Activated CD4-positive, alpha-beta T cell treated with anti-CD3 and anti-CD28 coated beads for 48 hours (primary cell): ENCODE measurements at places on chromosomes 7 and 10.

DNA sequence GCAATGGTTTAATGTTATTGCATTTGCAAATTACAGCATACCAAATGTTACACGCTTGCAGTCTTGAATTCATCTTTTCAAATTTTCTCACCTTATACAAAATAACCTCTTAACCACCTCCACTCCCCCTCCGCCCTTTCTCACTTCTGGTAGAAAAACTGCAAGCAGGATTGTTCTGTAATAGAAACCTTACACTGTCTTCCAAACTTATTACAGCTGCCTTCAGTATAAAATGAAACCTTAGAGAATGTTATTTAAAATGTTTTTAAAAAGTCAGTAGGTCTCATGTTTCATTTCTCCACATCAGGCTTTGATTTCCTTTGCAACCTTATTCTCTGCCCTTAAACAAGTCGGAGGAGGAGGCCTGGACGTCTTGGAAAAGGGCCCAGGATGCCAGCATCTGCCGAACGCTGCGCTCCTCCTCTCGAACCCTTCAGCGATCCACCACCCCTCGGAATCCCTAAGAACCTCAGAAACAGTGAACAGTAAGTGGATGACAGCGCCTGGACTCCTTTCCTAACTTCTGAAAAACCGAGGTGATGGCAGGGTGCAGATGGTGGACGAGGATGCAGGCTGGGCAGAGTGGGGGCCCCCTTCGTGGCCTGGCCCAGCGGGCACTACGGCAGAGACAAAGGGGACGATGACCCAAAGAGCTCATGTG, 74.0 kb downstream of the FGFR2 start:
- no peak for DNase-seq

- no peak for DNase-seq
Measured at GRCh38 chr10:73623056-73623455, 18.2 kb downstream of the MYOZ1 start.

DNA sequence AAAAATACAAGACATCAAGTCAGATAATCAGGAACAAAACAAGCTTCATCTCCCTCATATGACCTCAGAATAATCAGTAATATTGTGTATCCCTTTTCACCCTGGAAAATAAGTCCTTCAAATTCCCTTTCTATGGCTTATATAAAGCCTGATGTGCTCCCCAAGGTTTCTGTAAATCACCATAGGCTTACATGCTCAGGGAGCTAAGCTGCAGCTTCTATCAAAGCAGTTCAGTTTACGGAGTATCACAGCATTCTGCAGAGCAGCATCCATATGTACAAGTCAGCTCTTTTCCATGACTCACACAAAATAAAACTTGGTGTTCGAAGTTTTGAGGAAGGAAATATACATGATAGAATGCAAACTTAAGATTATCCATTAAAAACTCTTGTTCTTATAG, 225.6 kb downstream of the LRRTM3 start:
- no peak for DNase-seq

- no peak for DNase-seq
Measured at GRCh38 chr7:92137557-92137956, 3.3 kb upstream of the CYP51A1 start.

- no peak for DNase-seq
Measured at GRCh38 chr10:95792874-95793285, 36.9 kb downstream of the ENTPD1 start.
